ENCODE measurements at places on chromosomes 3 and 15. TPM values are rescaled to one million over a fixed set of nuclear protein-coding genes. Genes with fewer than 3 reads are reported as not detected.

The SPINT1 gene
- 4.7 TPM for total RNA-seq

GRCh38 chr15:80730387-80730786 lies 35.3 kb downstream of the ABHD17C start:
- no peaks in the 10 kb centered on the region for H3K4me1 ChIP-seq
- no peak overlapping the region for H3K27ac ChIP-seq
- H3K4me3 ChIP-seq, result no peak overlapping the region

- H3K27ac ChIP-seq, result no peak overlapping the region
- H3K4me3 ChIP-seq, result no peak overlapping the region
- DNase-seq, result no peak
- no peaks in the 10 kb centered on the region for H3K27me3 ChIP-seq
- no peaks in the 10 kb centered on the region for H3K4me1 ChIP-seq
- no peaks in the 10 kb centered on the region for H3K36me3 ChIP-seq
Measured at GRCh38 chr15:53539878-53540277, 219.6 kb downstream of the WDR72 start.

DNA sequence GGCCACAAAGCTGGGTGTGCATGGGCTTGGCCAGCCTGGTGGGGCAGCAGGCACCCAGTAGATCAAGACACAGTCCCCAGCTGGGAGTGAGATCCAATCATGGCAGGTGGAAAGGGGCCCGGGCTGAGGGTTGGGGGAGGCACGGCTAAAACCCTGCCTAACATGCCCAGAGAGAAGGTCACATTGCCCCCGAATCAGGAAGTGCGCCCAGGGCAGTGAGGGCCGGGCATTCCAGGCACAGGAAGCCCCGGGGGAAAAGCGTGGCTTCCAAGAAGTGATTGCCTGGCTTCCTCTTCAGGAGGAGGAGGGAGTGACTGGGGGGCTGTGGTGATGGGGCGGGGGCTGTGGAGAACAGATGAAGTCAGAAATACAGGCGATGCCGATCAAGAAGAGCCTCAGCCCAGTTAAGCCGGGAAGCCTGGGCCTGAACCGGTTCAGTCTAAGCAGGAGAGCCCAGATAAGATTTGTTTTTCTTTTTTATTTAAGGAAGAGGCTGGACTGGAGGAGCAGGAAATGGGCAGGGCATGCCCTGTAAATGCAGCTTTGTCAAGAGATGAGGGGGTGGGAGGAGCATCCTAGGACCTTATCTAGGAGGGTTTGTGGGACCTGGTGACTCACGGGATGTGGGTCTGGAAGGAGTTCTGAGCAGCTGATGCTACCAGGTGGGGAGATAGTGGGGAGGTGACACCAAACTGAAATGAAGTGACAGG lies 83.9 kb downstream of the CHSY1 start:
- peaks cover 23% of the 10 kb centered on the region for H3K4me1 ChIP-seq
- H3K4me3 ChIP-seq, result peak overlapping the region; percentile 58
- H3K27me3 ChIP-seq, result no peaks in the 10 kb centered on the region
- DNase-seq, result peak; percentile 93
- H3K27ac ChIP-seq, result peak overlapping the region; percentile 88

- H3K27me3 ChIP-seq, result no peaks in the 10 kb centered on the region
- H3K36me3 ChIP-seq, result no peaks in the 10 kb centered on the region
- H3K4me3 ChIP-seq, result no peak overlapping the region
- no peak overlapping the region for H3K27ac ChIP-seq
- no peak for DNase-seq
Measured at GRCh38 chr3:116111765-116112164, 333.5 kb downstream of the LSAMP start.

- DNase-seq, result no peak
- peaks cover 10% of the 10 kb centered on the region for H3K36me3 ChIP-seq
- H3K4me1 ChIP-seq, result no peaks in the 10 kb centered on the region
Measured at GRCh38 chr3:52361898-52362297, 45.8 kb downstream of the DNAH1 start.

DNA sequence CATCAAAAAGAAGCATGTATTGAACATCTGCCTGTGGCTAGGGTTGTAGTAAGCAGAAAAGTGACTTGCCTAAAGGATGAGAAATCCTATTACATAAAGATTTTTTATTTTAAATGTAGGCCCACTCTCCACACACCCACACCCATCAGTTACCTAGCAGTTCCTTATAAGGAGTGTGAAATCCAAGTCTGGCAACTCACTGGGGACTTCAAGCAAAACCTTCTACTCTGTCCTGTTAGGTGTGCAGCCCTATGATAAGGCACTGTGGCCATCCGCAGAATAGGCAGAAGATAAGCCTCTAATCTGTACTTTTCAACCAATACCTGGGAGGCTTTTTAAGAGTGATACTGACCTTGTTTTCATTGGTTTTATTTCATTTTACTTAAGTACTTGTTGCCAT lies 52.7 kb upstream of the TJP1 start:
- no peak overlapping the region for H3K27ac ChIP-seq
- DNase-seq, result no peak
- H3K4me3 ChIP-seq, result no peak overlapping the region
- H3K27me3 ChIP-seq, result peaks cover 26% of the 10 kb centered on the region

GRCh38 chr3:4245671-4246070 lies 57.5 kb upstream of the SETMAR start:
- no peak overlapping the region for H3K27ac ChIP-seq
- H3K4me1 ChIP-seq, result no peaks in the 10 kb centered on the region
- no peak overlapping the region for H3K4me3 ChIP-seq
- H3K36me3 ChIP-seq, result no peaks in the 10 kb centered on the region
- H3K27me3 ChIP-seq, result no peaks in the 10 kb centered on the region

- no peaks in the 10 kb centered on the region for H3K36me3 ChIP-seq
- H3K27ac ChIP-seq, result no peak overlapping the region
- DNase-seq, result no peak
- no peaks in the 10 kb centered on the region for H3K4me1 ChIP-seq
Measured at GRCh38 chr3:134693226-134693625, 42.4 kb upstream of the KY start.

The POC1A gene
- 32.7 TPM for total RNA-seq

The SLC24A5 gene
- not detected for total RNA-seq

The NR2F2 gene
- total RNA-seq, result not detected

DNA sequence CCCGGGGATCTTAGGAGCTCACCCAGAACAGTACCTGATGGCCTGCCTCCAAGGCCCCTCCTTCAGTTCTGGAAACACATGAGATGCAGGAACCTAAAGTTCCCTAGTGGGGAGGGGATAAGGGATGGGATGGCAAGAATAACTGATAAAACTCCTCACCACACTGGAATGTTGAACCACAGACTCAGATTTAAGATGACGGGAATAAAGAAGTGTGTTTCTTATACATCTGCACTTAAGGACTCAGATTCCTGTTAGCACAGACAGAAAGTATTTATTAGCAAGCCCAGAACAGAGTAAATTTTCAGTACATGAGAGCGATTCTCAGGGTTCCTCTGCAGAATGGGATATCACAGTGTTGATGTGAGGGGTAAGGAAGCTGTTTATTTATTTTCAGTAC lies 245.2 kb downstream of the TLE3 start:
- H3K4me3 ChIP-seq, result no peak overlapping the region
- H3K36me3 ChIP-seq, result no peaks in the 10 kb centered on the region
- no peak overlapping the region for H3K27ac ChIP-seq
- no peaks in the 10 kb centered on the region for H3K27me3 ChIP-seq
- DNase-seq, result no peak

DNA sequence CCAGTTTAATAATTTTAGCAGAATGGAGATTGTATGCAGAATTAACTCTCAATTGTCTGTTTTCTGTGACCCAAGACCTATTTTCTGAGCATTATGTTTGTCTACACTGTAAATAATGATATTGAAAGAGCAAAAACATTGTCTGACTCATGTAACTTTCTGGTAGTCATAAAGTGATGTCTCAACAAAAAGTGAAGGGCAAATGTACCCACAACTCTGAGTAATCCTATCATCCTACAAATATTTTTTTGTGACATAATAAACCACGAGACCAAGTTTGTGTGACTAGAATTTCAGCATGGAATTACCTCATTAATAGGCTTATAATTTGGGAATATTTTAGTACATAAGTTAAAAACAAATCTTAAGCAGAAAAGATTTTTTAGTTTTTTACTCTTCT lies 15.4 kb upstream of the ABHD10 start:
- no peak for DNase-seq
- no peak overlapping the region for H3K4me3 ChIP-seq
- peaks cover 25% of the 10 kb centered on the region for H3K4me1 ChIP-seq
- no peaks in the 10 kb centered on the region for H3K27me3 ChIP-seq
- no peaks in the 10 kb centered on the region for H3K36me3 ChIP-seq

DNA sequence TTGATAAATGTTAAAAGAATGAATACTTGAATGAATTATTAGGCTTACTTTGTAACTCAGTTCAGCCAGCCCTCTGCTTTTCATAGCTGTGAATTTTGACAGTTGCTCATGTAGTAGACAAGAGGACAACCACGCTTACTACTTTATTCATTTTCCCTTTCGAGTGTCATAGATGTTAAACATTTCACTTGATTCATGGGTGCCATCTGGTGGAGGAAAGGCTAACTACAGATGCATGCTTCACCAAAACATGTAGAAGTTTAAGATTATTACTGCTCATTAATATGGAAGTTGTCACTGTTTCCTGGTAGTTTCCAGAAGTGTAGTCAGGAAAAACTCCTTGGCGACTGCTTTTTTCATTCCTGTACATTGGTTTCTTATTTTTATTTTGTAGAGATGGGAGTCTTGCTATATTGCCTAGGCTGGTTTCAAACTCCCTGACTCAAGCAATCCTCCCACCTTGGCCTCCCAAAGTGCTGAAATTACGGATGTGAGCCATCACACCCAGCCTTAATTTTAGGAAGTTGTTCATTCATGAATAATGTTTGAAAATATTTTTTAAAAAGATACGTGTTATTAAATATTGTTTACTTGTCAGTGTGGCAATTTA lies 163.2 kb downstream of the B3GALNT1 start:
- DNase-seq, result peak; percentile 88
- no peaks in the 10 kb centered on the region for H3K27me3 ChIP-seq
- no peak overlapping the region for H3K27ac ChIP-seq
- H3K4me3 ChIP-seq, result no peak overlapping the region

DNA sequence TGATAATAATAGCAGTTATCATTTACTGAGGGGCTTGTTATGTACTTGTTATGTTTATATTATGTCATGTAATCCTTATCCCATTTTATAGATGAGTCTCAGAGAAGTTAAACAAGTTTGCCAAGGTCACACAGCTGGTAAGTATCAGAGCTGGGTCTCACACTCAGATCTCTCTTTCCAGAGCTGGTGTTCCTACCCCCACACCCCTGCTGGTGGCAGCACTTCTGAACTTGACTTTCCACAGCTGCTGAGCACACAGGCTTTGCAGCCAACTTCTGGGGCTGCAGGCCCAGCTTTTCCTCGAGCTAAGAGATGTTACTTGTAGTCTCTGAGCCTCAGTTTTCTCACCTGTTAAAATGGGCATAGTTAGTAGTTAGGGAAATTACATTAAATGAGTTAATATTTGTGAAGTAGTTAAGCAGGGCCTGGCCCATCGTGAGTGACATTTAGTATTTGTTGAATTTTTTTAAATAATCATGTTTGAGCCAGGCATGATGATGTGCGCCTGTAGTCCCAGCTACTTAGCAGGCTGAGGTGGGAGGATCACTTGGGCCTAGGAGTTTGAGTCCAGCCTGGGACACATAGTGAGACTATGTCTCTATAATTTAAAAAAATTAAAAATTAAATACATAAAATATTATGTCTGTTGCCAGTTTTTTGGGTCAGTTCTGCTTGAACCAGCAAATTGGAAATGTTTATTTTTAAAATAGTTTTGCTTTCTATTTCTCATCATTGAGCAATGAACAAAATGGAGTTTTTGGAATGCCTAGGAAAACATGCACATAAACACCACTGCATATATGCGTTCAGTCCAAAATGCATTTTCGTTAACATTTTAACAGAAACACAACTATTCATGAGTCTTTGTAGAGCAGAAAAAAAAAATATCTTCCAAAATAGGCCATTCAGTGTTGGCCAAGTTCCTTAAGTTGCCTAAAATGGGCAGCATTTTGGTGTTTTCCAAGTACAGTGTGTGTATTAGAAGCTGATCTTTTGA lies 87.3 kb downstream of the SMAD6 start:
- no peaks in the 10 kb centered on the region for H3K36me3 ChIP-seq
- no peaks in the 10 kb centered on the region for H3K4me1 ChIP-seq
- no peak overlapping the region for H3K27ac ChIP-seq
- DNase-seq, result peak; percentile 12

DNA sequence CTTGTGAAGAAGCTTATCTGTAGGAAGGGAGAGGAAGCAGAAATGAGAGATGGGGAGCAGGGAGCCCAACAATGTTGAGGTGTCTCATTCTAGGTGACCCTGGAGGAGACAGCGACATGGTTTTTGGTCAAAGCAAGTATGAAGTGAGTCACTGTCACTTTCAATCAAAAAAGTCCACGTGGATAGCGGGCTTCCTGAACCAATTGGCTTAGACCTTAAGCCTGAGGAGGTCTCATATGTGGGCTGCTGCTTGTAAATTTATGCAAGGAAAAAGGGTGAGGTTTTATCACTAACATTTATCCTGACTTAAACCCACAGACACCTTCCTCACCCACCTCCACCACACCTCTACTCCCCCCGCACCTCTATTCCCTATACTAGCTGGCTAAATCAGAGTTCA lies 22.7 kb downstream of the CLDN11 start:
- H3K27ac ChIP-seq, result no peak overlapping the region
- no peaks in the 10 kb centered on the region for H3K36me3 ChIP-seq
- no peaks in the 10 kb centered on the region for H3K4me1 ChIP-seq
- no peak for DNase-seq

DNA sequence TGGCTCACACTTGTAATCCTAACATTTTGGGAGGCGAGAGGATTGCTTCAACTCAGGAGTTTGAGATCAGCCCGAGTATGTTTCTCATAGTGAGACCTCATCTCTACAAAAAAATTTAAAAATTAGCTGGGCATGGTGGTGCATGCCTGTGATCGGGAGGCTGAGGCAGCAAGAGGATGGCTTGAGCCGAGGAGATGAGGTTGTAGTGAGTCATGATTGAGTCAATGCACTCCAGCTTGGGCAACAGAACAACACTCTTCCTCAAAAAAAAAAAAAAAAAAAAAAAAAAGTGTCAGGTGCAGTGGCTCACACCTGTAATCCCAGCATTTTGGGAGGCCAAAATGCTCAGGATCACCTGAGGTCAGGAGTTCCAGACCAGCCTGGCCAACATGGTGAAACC lies 2.4 kb downstream of the RPL39L start:
- H3K27me3 ChIP-seq, result no peaks in the 10 kb centered on the region
- H3K27ac ChIP-seq, result no peak overlapping the region
- peak; percentile 45 for DNase-seq
- no peak overlapping the region for H3K4me3 ChIP-seq

The CLEC3B gene
- not detected for total RNA-seq

GRCh38 chr15:67185621-67186225 lies 68.7 kb downstream of the AAGAB start:
- H3K36me3 ChIP-seq, result peaks cover 10% of the 10 kb centered on the region
- H3K27ac ChIP-seq, result peak overlapping the region; percentile 31
- H3K4me1 ChIP-seq, result no peaks in the 10 kb centered on the region
- H3K27me3 ChIP-seq, result no peaks in the 10 kb centered on the region
- H3K4me3 ChIP-seq, result no peak overlapping the region

GRCh38 chr3:184409946-184410500 lies 30.2 kb downstream of the CHRD start:
- H3K4me1 ChIP-seq, result no peaks in the 10 kb centered on the region
- H3K27me3 ChIP-seq, result no peaks in the 10 kb centered on the region
- no peak for DNase-seq
- no peak overlapping the region for H3K4me3 ChIP-seq
- no peaks in the 10 kb centered on the region for H3K36me3 ChIP-seq
